ENCODE measurements at places on chromosomes 1 and 21.

- DNase-seq = no peak
Measured at GRCh38 chr1:110248746-110249145, 38.6 kb downstream of the KCNC4 start.

DNA sequence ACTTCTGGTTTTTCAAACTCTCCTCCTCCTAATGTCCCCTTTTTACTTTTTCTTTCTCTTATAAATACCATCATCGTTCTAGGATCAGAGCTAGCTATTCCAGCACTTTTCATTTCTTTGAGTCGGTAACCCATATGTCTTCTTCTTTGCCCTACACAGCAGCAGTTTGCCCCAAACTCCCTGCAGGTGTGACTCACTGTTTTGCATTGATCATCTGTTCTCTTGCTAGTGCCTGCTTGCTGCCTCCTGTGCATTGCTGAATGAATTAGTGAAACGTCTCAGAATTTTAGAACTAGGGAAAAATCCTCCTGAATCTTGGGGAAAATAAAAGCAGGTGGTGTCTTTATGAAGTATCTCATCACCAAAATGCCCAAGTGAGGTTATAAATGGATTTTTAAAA, 21.7 kb downstream of the KCNK2 start:
- DNase-seq = no peak

DNA sequence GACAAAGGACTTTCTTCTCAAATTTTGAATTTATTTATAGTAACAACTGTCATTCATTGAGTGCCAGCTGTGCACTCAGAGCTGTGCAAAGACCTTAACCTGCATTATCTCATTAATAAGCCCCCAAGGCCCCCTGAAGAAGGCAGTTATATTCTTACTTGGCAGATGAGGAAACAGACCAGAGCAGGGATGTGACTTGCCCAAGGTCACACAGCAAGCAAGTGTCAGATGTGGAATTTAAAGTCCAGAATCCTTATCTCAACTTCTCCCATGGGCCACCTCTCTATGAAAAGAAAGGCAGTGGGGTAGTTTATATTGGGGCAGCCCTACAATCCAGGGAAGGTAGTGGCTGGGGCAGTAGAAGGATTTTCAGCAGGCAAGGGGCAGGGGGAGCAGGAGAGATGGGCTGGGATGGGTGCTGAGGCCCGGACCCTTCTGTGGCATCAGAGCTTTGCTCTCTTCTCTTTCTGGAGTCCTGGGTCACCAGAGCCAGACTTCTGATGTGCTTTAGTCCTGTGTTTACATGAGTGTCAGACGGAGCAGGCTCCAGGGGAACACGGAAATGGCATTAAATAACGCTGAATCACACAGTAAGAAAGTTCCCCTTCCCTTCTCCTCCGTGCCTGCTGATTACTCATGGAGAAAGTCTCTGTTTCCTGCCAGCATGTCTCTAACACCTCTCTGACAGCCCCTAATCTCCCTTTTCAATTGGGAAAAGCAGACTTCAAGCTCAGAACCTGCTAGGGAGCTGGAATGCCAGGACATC, 39.5 kb downstream of the EPHB2 start:
- DNase-seq = no peak

- no peak for DNase-seq
Measured at GRCh38 chr1:8154621-8155052, 128.5 kb upstream of the ERRFI1 start.

DNA sequence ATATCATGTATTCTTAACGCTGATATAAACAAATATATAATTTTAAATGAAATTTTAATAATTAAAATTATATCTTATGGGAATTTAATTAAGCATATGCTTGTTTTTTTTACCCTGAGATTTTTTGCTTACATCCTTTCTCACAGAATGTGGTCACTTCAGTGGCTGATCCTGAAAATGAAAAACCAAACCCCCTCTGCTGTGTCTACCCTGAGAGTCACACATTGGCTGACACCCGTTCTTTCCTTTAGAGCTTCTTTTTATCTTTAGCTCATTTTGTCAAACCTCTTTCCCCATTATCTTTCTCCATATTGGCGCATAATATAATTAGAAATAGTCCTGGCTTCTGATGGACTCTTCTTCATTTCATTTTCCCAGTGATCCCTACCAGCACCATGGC, 10.8 kb upstream of the CACYBP start:
- no peak for DNase-seq

DNA sequence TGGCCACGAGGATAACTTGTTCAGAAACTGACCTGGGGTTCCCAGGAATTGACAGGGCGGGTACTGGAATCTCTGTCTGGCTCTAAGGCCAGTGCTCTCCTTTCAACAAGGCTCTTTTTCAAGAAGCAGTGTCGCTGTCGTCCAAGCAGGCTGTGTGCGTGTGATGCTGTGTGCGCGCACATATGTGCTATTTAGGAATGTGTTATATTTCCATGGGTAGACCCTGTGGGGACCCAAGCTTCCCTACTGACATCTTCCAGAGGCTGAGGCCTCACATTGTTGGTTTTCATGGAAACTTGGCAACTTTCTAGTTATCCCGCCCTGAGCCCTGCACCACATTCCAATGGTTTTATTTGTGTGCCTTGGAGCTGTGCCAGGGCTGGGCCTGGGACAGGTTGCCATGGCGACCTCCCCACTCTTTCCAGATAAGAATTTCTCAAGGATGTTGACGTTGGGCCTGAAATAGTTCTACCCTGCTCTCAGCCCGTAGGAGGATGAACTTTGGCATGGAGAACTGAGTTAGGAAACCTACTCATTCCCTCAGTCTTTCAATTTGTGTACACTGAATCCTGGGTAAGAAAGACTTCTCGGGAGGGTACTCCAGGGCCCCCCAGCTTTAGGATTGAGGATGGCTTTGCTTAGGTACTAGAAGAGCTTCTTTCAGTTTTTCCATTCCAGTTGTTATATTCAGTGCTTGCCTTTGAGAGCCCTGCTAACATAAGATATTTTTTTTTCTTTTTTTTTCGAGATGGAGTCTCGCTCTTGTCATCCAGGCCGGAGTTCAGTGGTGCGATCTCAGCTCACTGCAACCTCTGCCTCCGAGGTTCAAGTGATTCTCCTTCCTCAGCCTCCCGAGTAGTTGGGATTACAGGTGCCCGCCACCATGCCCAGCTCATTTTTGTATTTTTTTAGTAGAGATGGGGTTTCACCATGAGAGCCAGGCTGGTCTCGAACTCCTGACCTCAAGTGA, 38.8 kb upstream of the SRSF10 start:
- DNase-seq = no peak

DNA sequence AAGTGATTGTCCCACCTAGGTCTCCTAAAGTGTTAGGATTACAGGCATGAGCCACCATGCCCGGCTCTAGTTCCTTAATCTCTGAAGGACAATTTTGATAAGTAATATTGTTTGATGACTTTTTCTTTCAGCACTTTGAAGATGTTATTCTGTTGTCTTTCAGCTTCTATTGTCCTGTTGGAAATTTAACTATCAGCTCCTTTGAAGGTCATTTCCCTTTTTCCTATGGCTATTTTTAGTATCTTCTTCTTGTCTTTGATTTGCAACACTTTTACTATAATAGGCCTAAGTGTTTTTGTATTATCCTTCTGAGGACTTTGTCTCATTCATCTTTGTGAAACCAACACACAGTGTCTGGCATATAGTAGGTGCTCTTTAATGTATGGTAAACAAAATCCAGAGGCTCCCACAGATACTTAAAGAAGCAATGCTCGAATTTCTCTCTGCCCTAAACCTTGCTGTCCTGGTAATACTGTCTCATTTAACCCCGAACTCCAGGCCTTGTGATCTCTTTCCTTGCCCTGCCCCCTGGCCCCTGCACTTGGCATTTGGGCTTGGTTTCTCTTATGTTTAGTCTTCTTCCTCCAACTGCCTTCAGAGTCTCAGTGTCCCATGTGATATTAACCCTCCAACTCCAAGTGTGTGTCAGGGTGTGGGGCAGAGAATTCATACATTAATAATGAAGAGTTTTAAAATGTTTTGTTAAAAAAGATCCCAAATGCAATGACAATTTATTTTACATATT, 19.0 kb upstream of the AGO1 start:
- no peak for DNase-seq

DNA sequence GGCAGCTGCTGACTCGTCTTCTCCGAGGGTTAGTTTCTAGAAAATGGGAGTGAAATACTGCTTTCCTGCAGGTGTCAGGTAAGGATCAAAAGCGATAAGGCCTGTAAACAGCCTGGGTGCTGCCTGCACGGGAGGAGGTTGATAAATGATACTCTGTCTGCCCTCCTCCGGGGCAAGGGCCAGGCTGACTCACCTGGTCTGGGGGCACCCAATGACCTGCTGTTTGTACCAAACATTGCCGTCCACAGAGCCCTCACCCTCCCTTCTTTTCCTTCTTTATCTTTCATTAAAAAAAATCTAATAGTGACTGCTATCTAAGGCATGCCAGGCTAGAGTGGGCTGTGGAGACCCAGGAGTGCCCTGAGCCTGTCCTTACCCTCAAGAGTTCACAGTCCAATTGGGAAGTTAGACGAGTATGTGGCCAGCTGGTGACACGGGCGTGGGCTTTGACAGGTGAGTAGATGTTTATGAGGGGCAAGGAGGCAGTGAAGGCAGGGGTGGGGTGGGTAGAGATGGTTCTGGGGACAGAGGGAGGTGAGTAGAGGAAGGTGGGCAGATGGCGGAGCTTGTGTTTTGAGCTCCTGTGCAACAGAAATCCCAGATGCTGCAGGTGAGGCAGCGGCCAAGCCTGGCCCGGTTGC, 16.2 kb downstream of the EDN2 start:
- DNase-seq = no peak

GRCh38 chr1:202075389-202075788, 47.3 kb upstream of the GPR37L1 start:
- DNase-seq = no peak

GRCh38 chr1:44724296-44724954, 6.5 kb downstream of the RNU5D-1 start:
- no peak for DNase-seq
